ENCODE measurements at places on chromosomes 12 and 14.

- ATAC-seq, result no peak
Measured at GRCh38 chr14:73695997-73696396, 18.2 kb downstream of the PNMA1 start.

DNA sequence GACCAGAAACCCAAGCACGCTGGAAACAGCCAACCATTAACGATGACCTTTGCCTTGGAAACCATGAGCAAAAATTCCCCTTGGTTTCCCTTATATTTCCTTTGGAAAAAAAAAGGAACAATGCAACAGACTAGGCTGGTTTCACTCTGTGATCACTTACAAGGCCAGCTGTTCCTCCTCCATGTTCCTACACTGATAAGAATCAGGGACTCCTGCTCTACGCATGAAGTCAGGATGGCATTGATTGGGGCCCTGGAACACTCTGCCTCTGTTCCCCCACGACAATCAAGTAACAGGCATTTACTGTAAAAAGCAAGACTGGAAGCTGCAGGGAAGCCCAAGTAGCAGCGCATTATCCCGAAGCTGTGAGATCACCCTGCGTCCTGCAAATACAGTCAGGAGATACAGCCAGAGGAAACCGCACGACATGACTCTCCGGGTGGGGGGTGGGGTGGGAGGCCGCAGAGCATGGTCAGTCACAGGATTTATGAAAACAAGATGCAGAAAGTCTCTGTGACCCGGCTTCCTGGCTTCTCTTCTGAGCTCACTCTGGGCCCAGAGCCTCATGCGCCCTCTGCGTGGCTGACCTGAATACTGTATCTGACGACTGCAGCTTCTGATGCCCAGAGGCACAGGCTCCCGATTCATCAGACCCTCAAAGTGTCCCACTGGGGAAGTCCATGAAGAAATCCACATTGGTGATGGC, 31.1 kb downstream of the SSH1 start:
- peak; percentile 75 for ATAC-seq

- no peak for ATAC-seq
Measured at GRCh38 chr12:127711108-127711507, 555.9 kb upstream of the TMEM132C start.

DNA sequence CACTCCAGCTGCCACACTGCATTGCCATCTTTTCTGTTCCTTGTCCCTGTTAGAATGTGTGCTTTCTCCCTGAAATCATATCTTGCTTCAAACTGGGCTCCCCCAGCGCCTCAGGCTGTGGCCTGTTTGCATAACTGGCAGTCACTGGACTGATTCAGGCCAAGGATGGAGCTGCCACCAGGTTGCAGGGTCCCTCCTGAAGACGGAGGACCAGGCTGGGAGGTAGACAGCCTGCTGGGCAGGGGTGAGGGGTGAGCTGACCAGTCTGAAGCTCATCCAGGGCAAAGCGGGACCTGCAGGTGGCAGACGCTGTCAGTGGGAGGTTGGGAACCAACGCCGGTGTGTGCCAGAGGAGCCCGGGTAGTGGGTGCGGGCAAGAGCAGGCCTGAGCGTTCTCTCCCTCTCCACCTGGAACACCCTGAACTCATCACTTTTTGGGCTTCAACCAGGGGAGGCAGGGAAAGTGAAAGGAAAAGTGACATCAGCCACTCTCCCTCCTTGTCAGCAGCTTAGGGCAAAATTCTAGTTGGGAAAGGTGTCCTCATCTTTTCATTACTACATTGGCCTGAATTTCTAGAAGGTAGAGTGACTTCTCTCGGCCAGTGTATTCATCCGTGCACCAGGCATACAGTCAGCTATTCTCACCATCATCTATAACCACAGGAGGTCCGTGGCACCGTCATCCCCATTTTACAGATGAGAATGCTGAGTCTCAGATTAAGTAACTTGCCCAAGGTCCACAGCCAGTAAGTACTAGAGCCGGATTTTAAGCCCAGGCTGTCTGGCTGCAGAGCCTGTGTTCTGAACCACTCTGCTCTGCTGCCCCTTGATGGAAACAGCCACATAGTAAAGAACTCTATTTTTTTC, 219.1 kb downstream of the SLC41A2 start:
- no peak for ATAC-seq

DNA sequence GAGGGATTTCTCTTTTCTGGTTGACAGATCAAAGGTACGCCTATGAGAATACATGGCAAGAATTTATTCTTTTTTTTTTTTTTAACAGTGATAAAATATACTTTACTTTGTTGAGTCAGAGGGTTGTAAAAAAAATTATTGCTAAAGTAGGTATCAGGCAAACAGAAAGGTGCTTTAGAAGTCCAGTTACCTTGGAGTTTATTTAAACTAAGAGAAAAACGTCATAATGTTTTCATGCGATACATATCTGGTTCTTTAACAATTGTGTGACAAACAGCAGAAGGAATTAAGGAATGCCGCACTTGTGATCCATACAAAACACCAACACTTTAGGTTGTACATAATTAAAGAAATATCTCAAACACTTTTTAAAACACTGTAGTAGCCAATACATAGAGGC, 94.2 kb downstream of the BORCS5 start:
- no peak for ATAC-seq

DNA sequence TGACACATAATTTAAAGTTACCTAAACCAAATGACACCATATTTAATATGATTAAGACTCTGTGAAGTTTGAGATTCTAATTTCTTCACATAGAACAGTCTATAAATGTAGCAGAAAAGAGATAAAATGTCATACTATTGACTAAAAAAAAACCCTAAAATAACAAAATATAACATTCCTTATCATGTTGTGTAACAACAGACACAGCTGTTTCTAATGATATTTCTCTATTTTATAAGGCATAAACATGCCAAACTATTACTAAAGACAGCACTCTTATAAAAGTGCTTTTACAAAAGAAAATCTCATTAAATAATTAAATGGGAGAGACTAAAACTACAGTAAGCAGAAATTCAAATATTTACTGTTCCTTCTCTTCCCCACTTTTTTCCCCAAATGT, 49.4 kb downstream of the NOVA1 start:
- ATAC-seq, result no peak

DNA sequence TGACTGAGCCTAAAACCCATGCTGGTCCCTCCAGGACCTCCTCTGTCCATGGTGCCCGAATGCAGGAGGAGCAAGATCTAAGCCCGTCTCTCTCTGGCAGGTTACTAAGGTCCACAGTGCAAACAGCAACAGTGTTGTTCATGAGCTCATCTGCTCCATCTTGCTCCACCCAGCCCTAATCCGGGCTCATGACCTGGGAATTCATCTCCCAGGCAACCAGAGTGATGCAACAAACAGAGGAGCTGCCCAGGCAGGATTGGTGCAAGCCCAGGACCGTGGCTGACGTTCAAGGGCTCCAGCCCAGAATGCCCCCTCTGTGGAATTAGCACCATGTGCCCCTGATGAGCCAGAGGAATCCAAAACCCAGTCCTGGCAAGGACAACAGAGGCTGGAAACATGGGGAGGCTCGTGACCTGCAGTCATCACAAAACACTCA, 29.9 kb downstream of the HSPB8 start:
- no peak for ATAC-seq

DNA sequence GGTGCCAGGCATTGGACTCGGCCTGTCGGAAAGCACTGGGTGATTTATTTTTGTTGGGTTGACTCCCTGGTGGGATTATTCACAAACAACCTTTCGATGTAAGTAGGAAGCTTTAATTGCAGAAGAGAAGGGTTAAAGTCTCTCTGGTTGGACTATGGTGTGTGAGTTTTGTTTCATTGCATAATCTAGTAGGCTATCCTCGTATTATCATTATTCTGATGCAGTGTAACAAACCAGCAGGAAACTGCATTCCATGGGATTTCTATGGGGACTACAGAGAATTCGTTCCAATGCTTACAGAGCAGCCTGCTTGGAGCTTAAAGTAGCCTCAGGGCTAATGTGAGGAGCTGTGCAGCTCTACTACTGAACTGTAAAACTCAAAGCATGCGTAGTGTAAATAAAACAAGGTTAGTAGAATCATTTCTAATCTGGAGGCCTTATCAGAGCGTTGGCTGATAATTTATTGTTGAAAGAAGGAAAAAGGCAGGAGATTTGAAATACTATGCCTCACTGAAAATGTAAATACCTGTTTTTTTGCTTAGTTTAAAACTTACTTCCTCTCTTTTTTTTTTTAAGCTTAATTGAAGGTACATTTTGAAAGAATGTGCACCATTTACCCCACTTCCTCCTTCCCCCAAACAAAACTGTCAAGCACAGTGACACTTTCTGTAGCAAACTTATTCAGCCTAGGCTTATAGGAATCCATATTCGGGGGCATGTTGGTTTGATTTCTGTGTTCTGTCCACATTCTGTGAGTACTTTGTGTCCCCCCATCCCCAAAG, 226.7 kb downstream of the NPAS3 start:
- no peak for ATAC-seq

DNA sequence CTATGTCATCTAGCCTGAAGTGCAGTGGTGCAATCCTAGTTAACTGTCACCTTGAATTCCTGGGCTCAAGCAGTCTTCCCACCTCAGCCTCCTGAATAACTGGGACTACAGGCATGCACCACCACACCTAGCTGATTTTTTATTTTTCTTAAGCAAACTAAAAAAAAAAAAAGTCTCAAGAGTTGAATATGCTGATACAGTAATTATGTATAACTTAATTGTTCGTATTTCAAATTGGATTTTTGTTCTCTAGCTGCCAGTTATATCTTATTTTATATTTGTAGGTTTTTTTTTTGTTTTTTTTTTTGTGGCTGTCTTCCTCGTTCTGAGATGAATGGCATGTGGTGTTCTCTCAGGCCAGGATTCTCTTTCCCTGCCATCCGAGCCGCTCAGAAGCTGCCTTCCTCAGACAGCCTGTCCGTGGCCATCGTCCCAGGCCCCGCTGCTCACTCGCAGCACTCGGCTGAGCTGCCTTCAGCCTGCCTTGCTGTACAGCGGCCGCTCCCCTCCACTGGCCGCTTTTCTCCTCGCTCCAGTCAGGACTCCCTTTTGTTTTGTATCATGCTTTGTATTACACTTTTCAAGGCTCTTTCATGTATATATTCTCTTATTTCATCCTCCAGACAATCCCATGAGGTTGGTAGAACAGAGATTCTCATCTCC, 53.3 kb downstream of the WDR20 start:
- no peak for ATAC-seq

DNA sequence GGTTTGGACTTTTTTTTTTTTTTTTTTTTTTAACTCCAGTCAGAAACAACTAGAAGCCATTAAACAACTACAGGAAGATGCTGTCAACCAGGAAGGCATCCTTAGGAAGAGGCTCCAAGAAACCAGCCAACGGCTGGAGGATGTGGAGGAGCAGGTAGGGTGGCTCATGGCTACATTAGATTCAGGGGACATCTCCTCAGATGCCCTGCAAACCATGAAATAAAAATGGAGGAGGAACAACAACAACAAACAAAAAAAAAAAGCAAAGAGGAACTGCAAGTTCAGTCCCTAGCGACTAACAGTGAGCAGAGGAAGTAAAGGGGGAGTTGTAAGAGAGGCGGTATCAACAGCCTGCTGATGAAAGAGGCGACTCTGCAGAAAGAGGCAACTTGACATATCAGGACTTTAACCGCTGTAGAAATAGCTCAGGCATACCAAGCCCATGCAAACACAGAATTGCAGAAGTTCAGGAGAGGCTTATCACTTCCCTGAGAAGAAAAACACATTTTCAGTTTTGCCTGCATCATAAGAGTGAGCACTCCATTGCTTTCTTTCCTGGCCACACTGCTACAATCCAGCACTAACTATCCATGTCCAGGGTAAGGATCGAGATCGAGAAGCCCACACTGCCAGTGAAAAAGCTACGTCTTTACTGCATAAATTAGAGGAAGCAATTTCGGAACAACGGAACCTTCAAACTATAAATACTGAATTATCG, 103.5 kb upstream of the BCAT1 start:
- ATAC-seq, result no peak

DNA sequence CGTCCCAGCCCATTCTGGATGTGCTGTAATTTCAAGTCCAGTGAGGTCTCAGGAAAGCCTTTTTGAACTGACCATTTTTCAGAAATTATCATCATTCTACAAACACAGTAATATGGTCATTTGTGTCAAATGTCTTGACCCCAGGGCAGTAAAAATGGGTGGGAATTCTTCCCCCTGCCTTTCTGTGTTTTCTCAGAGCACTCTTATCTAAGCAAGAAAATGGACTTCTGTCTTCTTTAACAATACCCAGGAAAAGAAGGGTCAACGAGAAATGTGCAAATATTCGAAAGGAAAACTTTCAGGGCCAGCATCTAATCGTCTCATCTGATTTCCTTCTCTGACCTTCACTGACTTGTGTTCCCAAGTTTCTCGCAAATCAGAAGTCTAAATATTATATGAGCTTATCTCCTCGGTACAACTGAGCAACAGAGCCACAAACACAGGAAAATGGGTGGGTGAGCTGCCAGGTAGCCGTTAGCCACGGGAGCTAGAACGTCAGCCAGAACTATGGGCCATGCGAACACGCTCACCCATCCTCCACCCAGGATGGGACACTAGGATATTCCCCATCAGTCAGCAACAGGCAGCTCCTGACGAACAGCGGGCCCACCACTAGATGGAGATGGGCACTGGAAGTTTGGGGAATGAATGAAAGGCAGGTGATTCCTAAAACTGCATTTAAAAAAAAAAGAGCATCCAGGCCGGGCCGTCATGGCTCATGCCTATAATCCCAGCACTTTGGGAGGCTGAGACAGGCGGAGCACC, 57.1 kb downstream of the VWF start:
- no peak for ATAC-seq

DNA sequence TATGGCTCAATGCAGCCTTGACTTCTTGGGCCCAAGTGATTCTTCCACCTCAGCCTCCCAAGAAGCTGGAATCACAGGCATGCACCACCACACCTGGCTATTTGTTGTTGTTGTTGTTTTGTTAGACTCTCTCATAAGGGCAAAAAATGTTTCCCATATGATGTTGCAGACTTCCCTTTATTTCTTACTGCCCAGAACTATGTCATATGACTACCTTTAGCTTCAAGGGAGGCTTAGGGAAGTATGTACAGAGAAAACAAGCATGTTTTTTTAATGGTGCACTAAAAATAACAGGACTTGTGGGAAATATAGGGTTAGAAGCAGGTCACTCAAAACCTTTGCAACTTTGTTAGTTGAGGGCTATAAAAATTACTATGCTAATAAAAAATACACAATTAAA, 4.3 kb upstream of the GPR19 start:
- no peak for ATAC-seq

- no peak for ATAC-seq
Measured at GRCh38 chr12:68007466-68007865, 18.2 kb downstream of the IFNG-AS1 start.

GRCh38 chr14:29274890-29275596, 508.5 kb downstream of the FOXG1 start:
- ATAC-seq, result no peak

GRCh38 chr12:122884860-122885259, 11.1 kb downstream of the VPS37B start:
- ATAC-seq, result no peak

DNA sequence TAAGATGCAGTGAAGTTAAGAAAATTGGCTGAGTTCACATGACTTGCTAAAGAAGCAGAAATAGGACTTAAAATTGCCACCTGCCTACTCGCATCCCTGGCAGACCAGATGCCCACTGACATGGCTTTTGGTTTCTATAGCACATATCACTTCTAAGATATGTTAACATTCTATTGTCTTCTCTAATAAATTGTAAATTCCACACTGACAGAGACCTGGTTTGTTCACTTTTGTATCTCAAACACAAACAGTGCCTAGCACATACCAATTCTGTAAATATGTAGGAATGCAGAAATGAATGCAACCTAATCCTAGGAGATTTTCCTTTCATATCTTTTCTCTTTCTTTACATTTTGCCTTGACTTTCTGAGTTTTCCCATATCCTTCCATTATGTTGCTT, 1047.6 kb downstream of the AACS start:
- peak; percentile 70 for ATAC-seq

Measured in SK-N-SH treated with all-trans-retinoic acid at 6 μM for 48 hours (cell line).